NCI-H2029 (cell line): ENCODE measurements at places on chromosomes 6 and 20.

DNA sequence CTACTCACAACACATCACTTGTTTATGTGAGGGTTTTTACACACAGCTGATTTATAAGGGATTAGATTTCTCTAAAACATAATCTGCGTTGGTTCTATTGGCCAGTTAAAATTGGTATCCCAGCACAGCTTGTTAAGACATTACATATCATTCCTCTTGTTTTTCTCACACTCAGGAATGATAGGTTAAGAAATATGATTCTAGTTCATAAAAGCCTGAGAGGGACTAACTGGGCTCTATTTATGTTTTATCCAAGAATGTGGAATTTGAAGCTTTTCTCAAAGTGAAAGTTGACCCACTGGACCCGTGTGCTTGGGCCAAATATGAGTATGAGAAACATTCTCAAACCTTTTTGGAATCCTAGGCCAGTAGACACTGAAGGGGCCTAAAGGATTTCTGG, 117.3 kb downstream of the TMEM170B start:
- DNase-seq = no peak

DNA sequence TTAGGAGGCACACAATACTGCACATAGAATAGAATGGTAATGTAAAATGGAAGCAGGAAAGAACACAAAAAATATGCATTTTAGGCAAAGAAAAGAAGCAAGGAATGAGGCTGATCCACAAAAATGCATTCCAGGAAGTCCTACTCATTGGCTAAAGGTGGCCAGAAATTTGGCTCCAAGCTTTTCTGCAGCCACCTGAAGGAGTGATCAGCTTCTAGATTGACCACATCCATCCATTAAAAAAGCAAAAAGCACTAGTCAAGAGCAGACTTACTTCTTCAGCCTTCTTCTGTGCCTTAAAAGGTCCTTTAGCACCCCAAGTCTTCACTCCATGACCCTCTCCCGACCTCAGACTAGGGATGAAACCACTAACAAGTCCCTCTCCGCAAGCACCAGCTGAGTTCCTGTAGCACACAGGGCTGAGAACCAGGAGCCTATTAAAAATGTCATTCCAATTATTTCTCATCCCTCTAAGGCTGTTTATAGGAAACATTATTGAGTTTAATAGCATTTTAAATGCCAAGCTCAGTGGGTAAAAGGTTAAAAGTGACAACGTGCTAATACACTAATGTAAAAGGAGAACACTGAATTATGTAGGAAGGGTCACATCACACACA, 36.5 kb downstream of the TRAM2 start:
- DNase-seq = no peak

DNA sequence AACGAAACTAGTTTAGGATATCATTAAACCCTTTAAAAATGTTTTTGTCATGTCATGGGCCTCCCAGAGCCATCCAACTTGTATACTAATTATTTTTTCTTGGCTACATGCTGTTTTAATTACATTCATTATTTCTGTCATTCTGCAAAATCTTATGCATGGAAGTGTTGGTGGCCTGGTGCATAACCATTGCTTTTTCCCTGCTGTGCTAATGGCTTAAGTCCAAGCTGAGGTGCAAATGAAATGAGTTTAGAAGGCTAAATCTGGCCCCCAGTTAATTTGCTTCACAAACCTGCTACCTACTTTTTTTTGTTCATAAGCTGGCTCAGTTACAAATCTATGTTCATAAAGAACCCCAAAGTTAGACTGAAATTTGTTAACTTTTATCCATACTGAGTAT, 1249.9 kb downstream of the EPHA7 start:
- DNase-seq = no peak

GRCh38 chr20:22307409-22307808, 277.0 kb downstream of the FOXA2 start:
- DNase-seq = no peak

GRCh38 chr6:44059359-44060346, 67.6 kb downstream of the MRPL14 start:
- DNase-seq = no peak

DNA sequence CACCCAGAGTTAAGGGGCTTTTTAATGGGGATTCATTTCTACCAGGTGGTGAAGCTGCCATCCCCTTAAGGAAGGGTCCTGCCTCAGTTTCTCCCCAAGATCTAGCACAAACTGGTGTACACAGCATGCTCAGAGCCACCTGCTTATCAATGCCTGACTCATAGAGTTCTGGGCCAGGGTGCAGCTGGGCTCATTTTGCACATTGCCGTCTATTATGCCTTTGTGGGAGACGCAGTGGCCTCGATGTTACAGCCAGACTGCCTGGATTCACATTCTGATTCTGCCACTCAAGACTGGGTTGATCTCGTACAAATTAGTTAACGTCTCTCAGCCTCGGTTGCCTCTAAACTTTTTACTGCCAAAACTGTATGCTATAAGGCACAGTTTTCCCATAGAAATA, 365.7 kb downstream of the ZFAND3 start:
- DNase-seq = no peak
